ENCODE measurements at places on chromosomes 4 and X.

GRCh38 chr4:11966782-11967181 is 538.1 kb upstream of the HS3ST1 start:
- DNase-seq, result no peak

DNA sequence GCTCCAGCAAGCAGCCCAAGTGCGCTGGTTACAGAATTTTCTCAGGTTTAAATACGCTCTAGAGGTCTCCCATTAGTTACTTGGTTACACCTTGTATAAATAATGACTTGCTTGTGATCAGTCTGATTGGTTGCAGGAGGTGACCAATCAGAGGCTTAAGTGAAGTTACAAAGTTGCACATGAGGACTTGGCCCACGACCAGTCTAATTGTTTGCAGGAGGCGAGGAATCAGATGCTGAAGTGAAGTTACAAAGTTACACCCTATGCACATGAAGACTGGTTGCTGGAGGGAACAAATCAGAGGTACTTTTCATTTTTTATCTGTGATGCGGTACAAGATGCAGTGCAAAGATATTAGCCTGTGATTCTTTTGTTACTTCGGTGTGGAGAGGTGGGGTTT is 80.7 kb downstream of the UBE2NL start:
- no peak for DNase-seq

- DNase-seq, result no peak
Measured at GRCh38 chrX:39808471-39808917, 289.3 kb downstream of the BCOR start.

- no peak for DNase-seq
Measured at GRCh38 chr4:85051526-85051925, 85.0 kb upstream of the WDFY3 start.

DNA sequence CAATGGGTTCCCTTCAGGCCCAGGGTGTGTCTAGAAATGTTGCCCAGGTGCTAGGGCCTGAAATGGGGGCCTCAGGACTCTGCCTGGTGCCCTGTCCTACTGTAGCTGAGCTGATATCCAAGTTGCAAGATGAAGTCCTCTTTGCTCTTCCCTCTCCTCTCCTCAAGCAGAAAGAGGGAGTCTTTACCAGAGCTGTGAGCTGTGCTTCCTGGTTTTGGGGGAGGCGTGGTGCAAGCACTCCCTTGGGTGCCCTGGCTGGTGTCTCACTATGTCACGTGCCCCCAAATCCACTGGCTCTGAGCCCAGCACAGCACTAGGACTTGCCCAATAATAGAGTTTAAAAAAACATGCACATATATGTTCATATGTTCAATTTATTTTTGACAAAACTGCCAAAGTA is 29.3 kb upstream of the CT47A1 start:
- DNase-seq, result no peak
